Right ventricle myocardium superior (tissue), 1 donor: ENCODE measurements at places on chromosomes 3 and 15.
A peak's percentile ranks its signal among the peaks of the same experiment; 100 is the strongest.

DNA sequence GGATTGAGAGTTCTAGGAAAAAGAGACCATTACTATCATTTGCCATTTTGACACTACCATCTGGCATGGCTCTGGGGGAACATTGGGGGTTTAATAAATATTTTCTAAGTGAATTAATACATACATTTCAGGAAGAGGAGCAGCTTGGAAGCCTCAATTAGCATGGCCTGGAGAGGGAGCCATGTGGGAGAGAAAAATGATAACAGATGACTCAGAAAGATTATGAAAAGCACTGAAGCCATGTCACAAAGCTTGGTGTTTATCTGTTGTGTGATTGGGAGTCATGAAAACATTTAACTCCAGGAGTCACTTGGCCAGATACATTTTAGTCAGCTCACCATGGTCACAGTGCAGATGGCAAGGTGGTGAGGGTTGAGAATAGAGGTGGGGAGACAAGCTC, 121.0 kb downstream of the SSR3 start:
- no peak for DNase-seq

DNA sequence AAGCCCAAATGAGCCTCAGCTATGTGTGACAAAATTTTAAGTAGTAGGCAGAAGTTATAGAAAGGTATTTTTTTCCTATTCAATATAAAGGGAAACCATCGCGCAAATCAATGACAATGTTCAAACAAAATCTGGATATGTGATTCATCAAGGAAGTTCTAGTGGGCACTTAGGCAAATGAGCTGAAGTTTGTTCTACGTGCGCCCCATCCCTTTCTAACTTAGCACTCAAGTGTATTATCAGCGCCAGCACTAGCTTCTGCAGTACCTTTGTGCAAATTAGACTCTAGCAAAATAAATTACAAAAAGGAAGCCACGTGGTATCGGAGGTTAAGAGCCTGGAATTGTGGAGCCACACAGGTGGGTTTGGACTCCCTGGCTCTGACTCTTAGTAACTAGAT, 91.1 kb downstream of the TBL1XR1 start:
- no peak for DNase-seq

DNA sequence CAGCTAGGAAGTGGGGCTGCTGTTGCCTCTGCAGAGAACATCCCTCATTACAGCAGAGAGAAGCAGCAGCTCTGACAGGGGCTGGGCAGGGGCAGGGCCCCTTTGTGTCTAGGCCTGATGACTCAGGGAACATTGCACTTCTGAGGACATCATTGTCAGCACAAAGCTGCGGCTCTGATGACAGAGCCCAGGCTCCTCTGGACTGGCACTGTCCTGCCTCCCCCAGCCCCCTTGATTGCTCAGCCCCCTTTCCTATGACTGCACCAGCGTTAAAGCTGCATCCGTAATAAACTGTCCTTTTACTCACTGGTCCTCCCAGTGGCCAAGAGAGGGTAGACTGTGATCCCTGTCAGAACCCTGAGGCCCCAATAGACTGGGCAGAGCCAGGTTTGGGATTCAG, 18.3 kb downstream of the TRH start:
- no peak for DNase-seq

GRCh38 chr15:52783191-52783829, 6.8 kb downstream of the ONECUT1 start:
- no peak for DNase-seq

DNA sequence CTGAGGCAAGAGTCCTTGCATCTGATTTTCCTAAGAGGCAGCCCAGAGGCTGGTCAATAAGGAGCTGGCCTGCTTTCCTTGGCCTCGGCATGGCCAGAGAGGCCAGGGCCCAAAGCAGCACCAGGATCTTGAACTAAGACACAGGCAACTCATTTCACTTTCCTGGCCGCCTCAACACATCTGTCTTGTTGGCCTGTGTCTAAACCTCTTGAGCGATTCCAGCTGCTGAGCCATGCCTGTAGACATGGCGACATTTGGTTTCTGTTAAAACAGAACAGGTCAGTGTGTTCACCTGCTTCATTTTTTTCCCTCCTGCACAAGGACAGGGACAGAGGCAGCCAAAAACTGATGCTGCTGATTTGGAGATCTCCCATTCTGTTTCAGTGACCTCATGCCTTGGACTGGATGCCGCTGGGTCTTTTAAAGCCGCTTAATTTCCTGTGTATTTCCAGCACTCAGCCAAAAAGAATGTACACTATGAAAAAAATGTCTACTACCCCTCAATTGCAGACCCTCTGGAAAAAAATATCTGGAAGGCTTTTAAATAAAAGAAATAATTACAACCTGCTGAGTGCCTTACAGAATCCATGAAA, 266.6 kb upstream of the ICE2 start:
- DNase-seq = peak; percentile 81

- DNase-seq = peak; percentile 89
Measured at GRCh38 chr15:41989573-41990242, 17.4 kb upstream of the EHD4 start.

GRCh38 chr3:34668915-34669314, 870.5 kb downstream of the PDCD6IP start:
- DNase-seq = no peak

DNA sequence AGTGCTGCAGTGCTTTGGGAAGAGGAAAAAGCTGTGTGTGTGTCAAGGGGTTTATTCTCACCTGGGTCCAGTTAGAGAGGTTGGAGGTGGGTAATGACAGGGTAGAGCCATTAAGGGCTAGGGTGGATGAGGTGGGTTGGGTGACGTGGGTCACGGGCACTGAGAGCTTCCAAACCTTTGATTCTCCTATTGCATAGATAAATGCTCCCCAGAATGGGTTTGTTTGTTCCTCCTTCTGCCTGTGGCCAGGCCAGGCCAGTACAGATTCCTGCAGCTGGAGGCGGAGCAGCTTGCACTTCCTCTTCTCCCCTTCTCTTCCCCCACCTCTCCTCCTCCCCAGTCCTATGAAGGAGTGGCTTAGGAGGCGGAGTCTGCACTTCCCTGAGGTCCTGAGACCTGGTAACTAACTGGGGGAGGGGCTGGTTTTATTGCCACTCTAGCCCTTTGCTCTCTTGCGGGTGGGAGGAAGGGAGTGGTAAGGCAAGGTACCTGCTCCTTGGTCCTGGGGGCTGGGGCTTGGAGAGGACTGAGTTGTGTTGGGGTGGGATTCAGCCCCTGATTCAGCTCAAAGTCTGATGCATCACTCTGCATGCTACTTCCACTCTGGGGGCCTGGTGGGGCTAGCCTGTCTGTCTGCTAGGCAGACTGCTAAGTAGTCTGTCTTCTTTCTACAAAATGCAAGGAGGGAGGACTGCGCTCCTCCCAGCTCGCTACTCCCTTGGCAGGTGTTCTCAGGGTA, 3.5 kb downstream of the SPINT1 start:
- peak; percentile 70 for DNase-seq

DNA sequence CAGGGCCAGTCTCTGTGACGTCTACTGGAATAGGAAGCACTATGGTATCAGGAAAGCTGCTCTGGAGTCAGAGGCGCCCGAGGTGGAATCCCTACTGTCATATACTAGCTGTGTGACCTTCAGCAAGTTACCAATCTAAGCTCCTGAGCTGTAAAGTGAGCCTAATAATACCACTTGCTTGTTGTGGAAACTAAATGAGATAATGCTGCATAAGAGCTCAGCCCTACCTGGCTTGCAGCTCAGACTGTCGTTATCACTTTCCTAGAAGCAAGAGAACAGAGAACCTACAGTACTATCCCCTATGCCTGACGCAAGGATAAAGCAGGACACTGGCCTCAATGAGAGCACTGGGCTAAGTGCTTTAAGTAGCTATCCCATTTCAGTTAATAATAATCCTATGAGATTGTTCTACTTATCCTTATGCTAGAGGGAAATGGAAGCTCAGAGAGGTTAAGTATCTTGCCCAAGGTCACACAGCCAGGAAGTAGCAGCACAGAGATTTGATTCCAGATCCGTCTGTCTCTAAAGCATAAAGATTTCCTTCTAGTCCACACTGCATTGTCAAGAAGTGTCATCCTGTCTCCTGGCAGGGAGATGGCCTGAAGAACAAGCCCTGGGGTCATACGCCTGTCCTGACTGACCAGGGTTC, 195.2 kb downstream of the TLE3 start:
- DNase-seq = no peak

DNA sequence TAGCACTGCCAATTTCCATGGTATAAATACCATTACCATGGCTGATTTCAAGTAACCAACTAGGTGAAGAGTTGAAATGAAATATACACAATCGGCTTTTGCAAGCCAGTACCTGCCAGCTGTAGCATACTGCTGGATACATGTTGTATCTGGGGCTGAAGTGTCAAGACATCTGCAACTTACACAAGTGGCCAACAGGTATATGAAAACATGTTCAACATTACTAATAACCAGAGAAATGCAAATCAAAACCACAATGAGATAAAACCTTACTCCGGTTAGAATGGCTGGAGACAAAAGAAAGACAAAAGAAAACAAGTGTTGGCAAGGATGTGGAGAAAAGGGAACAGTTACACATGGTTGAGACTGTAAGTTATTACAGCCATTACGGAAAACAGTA, 11.6 kb downstream of the ATOSA start:
- DNase-seq = no peak

DNA sequence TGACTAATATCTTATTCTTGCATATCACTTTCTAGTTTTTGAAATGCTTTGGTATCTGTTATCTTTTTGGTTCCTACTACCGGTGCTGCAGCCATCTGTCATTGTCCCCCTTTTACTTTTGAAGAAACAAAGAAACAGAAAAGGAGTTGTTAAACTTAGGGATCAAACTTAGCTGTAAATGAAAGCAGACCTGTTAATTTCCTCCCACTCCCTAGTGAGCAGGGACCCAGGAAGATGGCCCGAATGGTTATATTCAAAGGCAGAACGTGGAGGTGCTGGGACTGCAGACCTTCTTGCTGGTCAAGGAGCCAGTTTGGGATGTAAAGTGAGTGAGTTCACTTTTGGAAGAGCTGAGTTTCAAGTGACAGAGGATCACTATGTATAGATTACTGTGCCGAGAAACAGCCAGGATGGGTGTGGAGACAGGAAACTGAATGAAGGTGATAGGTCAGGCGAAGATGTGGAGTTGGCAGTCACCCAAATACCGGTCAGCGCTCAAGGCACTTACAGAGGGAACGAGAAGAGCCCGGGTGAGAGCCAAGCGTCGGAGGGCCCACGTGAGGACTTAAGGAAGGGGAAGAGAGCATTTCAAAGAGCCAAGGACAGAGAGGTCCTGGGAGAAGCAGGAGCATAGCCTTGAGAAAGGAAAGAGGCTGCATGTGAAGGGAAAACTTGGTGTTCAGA, 20.1 kb downstream of the KBTBD8 start:
- DNase-seq = peak; percentile 75

- DNase-seq = no peak
Measured at GRCh38 chr3:150528354-150528797, 17.9 kb downstream of the SERP1 start.

- DNase-seq = no peak
Measured at GRCh38 chr15:86445579-86446252, 366.0 kb downstream of the AGBL1 start.

DNA sequence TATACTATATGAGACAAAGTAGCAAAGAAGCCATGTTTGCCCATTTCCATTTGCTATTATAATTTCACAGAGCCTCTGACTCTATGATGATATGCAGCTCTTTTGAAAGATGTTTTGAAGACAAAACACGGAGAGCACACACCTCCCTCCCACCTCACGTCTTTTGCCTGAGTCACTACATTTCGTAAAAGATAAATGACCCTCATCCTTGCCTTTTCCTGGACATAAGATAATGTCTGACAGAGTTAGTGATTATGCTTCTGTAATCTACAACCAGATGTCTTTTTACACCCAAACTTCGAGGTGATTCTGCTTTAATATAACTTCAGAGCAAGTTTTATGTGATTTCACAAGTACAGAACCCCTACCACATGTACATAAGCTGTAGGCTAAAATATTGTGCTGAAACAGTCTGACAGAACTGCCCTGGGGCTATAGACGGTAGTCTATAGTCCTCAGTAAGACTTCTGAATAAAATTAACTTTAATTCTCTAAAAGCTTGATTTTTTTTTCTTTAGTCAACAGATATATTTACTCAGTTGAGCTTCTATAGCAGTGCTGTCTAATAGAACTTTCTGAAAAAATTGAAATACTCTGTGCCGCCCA, 99.9 kb downstream of the CD200R1L start:
- DNase-seq = no peak

DNA sequence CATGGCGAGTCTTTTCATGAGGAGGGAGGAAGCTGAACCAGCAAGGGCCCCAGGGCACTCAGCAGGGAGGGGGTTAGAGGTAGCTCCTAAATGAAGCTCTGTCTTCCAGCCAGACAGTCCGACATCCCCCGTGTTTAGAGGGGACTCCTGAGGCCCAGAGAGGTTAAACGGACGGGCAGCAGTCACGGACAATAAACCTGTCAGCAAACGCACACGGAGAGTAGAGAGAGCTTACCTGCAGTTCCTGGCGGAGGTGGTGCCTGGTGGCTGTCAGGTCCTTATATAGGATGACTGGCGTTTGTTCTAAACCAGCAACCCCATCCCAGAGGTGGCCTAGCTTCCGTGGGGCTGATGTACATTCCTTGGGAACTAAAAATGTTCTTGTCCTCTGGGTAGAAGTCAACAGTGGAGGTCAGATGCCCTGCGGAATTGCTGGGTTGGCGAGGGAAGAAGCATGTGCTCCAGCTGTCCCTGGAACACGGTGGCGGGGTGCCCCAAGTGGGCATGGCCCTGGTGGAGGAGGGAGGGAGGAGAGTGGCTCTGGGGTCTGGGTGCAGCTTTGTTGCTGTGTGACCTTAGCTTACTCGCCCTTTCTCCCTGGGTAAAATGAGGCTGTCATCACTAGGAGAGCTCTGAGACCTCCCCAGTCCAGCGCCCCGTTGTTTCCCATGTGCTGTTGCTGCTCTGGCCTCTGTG, 2.1 kb downstream of the GHRL start:
- DNase-seq = no peak

DNA sequence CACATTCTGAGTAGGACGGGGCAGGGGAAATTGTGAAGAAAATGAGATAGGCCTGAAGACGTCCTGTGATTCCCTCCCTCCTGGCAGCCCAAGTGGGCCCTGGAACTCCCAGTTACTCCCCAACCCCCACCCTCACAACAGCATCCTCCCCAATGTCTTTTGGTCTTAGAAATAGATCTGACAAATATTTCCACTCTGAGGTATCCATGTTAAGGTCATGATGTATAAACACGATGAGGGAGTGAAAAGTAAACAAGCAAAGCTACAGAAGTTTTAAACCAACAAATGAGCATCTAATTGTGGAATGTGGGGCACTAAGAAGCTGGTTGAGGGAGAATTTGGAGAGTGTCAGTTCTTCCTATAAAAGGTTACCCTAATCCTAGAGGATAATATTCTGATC, 103.7 kb upstream of the AADACL2 start:
- DNase-seq = no peak

- DNase-seq = no peak
Measured at GRCh38 chr3:42216302-42216701, 49.7 kb downstream of the CCK start.

DNA sequence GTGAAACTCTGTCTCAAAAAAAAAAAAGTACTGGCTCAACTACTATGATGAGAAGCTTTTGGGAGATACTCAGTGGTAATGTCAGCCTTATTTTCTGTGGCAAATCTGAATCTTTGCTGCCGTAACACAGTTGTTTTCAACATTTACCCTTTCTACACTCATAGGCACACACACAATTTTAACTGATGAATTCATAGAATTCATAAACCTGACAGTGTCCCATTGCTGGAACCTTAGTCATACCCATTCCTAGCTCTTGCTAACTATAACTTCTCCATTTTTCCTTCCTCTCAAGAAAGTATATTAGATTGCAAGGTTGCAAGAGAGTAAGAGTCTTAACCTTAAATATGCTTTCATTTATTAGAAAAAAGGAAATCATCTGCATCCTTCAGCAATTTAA, 496.6 kb downstream of the FHIT start:
- DNase-seq = no peak
